ENCODE measurements at places on chromosomes 12 and 14.

GRCh38 chr14:58216544-58216943, 16.6 kb downstream of the ACTR10 start:
- no peak for DNase-seq

GRCh38 chr12:19759227-19759626, 319.9 kb downstream of the AEBP2 start:
- DNase-seq, result no peak

GRCh38 chr12:79174626-79175025, 310.1 kb downstream of the SYT1 start:
- peak; percentile 57 for DNase-seq

DNA sequence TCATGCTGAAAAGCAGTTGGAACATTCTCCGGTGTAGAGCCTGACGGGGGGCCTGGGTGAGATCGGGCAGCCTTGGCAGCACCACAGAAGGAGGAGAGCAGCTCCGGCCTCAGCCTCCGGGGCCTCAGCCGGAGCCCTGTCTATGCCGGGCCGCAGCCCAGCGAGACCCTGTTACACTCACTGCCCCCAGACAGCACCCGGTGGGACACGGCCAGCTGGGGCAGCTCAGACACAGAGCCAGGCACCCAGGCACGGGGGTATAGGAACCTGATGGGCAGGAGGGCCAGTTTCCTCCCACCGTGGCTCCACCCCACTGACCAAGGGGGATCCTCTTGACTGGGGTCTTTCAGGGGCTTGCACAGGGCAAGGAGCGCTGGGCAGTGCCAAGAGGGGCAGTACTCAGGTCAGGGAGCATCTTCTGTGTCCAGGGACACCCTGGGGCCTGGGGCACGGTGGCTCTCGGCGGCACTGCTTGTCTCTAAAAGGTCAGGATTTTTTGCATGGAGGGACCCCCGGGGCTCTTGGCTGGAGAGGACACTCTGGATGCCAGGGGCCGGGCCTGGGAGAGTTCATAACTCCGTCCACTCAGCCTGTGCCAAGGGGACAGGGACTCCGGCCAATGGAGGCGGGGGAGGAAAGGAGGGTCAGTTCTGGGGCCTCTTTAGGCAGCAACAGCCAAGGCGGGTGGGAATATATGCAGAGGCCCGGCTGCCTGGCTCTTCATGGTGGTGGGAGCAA, 9.4 kb downstream of the INF2 start:
- DNase-seq, result no peak

DNA sequence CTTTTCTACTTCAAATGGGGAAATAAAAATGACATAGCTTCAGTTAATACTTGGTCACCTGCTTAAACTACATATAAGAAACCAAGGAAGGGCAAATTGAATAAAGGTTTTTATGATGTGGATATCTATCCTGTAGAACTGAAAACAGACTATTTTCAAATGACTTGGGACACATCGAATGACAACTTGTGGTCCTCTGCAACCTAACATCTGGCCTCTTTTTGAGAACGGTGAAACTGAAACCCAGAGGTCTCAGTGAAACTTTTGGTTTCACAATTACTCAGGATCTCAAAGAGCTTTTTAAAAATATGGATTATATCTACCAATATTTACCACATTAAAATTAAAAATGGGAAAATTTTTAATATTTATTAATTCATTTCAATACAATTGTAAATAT, 65.2 kb downstream of the PPP2R5E start:
- no peak for DNase-seq

- DNase-seq, result no peak
Measured at GRCh38 chr14:38868399-38869290, 234.4 kb downstream of the SEC23A start.

DNA sequence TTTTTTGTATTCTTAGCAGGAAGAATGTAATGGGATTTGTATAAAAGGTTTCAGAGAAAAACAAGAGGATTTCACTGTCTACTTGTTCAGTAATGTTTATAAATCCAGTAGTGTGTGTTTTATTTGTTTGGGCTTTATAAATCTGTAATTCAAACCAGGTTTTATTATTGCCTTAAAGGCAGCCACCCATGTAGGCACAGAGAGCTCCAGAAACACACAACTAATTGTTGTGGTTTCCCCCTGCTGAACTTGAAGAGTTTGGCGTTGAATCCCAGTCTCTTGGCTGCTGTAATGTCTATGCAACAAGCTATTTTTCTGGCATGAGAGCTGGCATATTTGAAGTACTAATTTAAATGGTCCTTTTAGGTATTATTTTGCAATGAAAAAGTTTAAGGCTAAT, 63.4 kb upstream of the SLCO1C1 start:
- no peak for DNase-seq

- no peak for DNase-seq
Measured at GRCh38 chr12:122499991-122500684, 594 bp downstream of the ZCCHC8 start.

DNA sequence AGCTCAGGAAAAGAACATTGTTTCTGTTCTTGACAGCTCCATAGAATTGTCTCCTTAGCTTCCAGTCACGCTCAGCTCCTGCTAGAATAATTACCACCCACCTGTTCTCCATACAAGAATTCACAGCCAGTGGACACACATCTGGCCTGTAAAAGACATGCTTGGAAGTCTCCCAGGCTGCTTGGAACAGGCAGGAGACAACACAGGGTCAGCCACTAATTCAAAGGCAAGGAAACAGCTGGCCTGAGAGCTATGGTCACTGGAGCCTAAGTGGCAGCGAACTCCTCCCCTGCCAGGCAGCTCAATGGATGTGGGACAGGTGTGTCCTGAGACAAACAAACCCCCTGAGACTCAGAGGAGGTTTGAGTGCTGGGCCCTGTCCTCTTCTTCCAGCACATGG, 22.9 kb upstream of the LTBP2 start:
- no peak for DNase-seq

- DNase-seq, result no peak
Measured at GRCh38 chr14:64061706-64062105, 208.9 kb downstream of the SYNE2 start.

- DNase-seq, result no peak
Measured at GRCh38 chr14:65321370-65321875, 91.1 kb upstream of the FUT8 start.

DNA sequence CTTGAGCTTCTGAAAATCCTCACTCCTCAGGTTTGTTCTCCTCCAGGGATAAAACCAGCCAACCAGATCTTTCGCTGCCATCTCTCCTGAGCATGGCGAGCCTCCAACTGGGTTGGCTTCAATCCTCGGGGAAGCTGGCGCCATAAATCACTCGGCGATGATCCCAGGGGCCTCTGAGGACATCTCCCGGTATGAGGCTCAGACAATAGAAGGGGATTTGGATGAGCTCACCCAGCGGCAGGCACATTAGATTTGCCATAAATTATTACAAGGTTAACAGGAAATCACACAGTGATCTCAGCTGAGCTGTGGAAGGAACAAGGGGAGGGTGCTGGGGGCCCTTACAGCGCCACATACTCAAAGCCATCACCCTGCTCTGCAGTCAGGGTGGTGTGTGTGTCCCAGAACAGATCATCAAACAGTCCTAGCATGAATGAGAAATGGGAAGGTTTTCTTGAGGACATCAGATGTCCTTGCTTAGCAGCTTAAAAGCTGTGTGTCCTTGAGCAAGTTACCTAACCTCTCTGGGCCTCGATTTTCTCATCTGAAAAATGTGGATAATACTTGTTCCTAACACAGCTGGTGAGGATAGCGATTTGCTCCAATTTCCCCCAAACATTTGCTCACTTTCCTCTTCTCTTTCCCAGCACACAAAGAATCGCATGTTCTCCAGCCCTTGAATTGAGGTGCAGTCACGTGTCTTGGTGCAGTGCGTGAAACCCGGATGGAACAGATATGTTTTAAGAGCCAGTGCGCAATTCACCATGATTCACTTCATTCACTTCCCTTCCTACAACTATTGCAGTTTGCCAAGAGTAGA, 142.8 kb downstream of the SCARB1 start:
- DNase-seq, result peak; percentile 69

DNA sequence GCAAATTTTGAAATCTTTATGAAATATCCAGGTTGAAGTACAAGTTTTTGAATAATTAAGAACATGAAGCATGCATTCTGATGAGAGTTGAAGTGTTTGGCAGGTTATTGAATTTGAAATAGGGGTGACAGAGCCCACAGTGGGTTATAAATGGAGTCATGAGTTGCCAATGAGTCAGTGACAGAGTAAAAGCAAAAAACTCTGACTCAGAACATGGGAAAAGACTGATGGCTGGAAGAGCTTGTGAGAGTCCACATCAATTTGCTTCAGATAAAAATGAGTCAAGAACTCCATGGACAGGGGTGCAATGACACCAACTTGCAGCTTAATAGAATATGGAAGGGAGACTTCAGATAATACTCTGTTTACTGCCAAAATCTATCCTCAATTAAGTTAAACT, 105.3 kb downstream of the SLC6A15 start:
- DNase-seq, result no peak

GRCh38 chr14:72892103-72892878, 1.6 kb downstream of the DPF3 start:
- no peak for DNase-seq

- DNase-seq, result no peak
Measured at GRCh38 chr14:96797582-96798349, 584 bp downstream of the VRK1 start.

DNA sequence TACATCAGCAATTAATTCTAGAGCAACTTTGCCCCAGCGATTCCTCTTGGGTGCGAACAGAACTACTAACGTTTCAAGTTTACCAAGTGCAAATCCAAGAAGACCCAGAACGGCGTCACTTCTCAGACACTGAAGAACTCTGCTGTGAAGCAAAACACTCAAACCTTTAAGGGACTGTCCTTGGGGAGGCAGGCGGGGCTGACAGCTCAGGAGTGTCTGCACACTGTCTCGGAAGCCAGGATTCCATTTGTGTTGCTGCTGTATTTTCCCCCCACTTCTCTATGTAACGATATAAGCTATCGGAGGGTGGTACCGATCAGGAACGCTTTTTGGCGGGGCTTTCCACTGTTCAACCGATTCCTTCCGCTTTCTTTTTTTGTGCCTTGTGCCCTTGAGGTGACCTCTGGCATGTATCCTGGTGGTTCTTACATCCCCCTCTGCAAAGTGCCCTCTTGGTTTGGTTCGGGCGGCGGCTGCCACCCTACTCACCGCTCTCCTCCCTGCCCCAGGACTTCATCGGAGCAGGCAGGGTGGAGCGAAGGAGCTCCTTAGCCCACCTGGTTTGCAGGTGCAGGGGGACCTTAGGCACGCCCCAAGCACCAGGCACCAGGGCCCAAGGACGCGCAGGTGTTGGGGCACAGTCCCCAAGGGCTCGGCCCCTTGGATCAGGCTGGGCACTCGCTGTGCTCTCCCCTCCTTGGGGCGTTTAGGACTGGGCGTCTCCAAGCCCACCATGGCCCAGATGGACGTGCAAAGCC, 19.2 kb upstream of the MLXIP start:
- DNase-seq, result no peak

DNA sequence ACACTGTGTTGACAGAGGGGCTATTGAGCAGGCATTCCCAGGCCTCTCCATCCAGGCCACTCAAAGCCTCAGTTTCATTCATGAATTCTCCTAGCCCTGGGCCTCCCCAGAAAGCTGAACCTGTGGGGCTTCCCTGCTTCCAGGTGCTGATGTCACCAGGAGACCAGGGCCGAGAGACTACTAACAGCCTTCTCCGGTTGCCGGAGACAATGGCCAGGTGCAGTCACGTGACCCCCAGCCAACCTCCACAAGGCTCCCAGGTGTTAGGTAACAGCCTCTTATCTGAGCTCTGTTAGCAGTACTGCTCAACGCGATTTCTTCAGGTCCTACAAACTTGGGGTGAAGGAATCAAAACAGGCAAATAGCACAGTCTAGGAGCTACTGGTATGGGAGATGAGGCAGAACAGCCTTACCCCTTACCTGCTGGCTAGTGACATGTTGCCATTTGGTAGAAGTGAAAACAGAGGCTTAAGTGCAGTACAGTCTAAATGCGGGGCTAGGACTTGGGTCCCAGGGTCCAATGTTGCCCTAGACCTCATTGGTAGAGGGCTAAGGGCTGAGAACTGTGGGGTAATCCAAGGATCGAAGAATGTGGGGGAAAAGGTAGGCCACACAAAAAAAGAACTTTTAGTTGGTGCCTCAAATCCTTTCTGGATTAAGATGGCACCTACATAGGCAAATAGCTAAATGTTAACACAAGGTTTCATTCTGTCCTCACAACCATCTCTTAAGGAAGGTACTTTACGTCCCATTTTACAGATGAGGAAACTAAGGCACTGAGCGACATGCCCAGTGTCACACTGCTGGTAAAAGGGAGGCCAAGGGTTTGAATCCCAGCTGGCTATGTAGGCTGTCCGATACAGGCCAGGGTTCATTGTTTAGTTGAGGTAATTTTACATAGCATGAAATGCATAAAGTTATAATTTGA, 3.8 kb downstream of the CCDC88C start:
- DNase-seq, result no peak

DNA sequence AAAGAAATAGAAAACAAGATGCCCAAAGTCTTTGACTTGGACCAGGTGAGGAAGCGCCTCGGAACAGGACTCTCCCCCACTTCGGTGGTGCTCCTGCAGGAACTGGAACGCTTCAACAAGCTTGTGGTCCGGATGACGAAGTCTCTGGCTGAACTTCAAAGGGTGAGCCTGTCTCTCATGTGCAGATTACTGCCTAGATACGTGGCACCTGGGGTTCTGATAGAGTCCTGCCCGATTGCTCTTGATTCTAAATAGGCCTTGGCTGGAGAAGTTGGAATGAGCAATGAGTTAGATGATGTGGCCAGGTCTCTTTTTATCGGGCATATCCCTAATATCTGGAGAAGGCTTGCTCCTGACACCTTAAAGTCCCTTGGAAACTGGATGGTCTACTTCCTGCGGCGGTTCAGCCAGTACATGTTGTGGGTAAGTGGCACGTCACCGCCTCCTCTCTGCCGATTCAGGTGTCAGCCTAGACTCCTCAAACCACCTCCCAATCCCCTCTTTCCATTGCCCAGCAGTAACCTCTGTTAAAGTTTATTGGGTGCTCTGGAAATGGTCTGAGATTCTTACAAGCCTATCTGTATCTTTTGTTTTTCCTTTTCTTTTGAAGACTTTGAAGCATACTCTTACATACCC, 40.8 kb downstream of the CCDC92 start:
- no peak for DNase-seq

DNA sequence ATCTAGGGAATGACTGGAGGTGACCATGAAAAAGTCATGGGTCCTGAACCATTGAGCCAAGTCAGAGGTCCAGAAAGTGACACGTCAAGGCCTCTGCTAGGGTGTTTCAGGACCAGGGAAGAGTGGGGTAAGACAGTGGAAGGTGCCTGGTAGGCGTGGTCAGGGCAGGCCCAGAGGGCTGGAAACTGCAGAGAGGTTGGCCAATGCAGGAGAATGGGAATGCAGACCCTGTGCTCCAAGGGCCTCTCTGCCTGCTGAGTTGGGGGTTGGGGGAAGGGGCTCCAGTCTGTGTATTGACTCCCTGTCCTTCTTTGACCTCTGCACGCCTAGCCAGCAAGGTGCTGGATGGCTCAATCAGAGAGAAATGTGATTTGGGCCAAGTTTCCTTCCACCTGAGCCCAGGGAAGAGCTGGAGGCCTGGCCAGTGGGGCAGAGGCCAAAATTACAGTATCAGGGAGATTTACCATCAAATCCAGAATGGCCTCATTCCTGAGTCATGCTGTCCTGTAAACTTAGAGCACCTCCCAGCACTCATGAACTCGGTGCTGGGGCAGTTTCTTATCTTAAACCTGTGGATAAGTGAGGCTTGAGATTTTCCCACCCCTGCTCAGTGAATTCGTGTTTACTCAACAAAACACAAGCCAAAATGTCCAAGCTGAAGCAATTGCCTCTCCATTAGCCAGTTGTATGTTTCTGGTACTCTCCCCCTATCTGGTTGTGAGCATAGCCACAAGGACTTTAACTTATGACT, 24.4 kb downstream of the IRF2BPL start:
- DNase-seq, result no peak
